MCF 10A (cell line): ENCODE measurements at places on chromosomes 6 and 20. TPM values are rescaled to one million over a fixed set of nuclear protein-coding genes. Genes with fewer than 3 reads are reported as not detected.

Gene IYD
- not detected in 2 replicates for total RNA-seq

GRCh38 chr6:148494226-148494625 is 151.6 kb downstream of the SASH1 start:
- no peaks in the 10 kb centered on the region for H3K27me3 ChIP-seq
- DNase-seq = no peak
- H3K4me3 ChIP-seq = no peak overlapping the region
- H3K4me1 ChIP-seq = no peaks in the 10 kb centered on the region

GRCh38 chr6:110432285-110432900 is 17.0 kb upstream of the DDO start:
- DNase-seq = no peak
- no peak overlapping the region for H3K27ac ChIP-seq
- no peaks in the 10 kb centered on the region for H3K36me3 ChIP-seq
- H3K27me3 ChIP-seq = peaks cover 30% of the 10 kb centered on the region

- no peak for DNase-seq
- H3K4me1 ChIP-seq = no peaks in the 10 kb centered on the region
- H3K4me3 ChIP-seq = no peak overlapping the region
- H3K27me3 ChIP-seq = no peaks in the 10 kb centered on the region
- no peaks in the 10 kb centered on the region for H3K36me3 ChIP-seq
Measured at GRCh38 chr20:42901689-42902440, 287.8 kb downstream of the PTPRT start.

GRCh38 chr6:15340775-15341174 is 94.9 kb downstream of the JARID2 start:
- H3K27me3 ChIP-seq = no peaks in the 10 kb centered on the region
- peaks cover 5% of the 10 kb centered on the region for H3K36me3 ChIP-seq
- no peak overlapping the region for H3K4me3 ChIP-seq
- no peak overlapping the region for H3K27ac ChIP-seq

GRCh38 chr6:63943826-63944225 is 308.2 kb downstream of the PHF3 start:
- no peak for DNase-seq
- H3K27me3 ChIP-seq = no peaks in the 10 kb centered on the region
- no peak overlapping the region for H3K4me3 ChIP-seq
- H3K4me1 ChIP-seq = peaks cover 5% of the 10 kb centered on the region
- no peak overlapping the region for H3K27ac ChIP-seq
